ENCODE measurements at places on chromosomes 12 and 14.

DNA sequence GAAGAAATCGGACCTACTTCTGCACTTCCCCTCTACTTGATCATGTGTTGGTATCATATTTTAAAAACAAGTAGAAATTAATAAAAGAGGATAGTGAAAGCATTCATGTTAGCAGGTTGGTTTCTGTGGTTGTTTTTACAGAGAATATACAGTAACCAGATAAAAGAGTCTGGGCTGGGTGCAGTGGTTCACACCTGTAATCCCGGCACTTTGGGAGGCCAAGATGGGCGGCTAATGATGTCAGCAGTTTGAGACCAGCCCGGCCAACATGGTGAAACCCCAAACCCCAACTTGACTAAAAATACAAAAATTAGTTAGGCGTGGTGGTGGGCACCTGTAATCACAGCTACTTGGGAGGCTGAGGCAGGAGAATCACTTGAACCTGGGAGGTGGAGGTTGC, 55.9 kb downstream of the LRP6 start:
- DNase-seq, result no peak

DNA sequence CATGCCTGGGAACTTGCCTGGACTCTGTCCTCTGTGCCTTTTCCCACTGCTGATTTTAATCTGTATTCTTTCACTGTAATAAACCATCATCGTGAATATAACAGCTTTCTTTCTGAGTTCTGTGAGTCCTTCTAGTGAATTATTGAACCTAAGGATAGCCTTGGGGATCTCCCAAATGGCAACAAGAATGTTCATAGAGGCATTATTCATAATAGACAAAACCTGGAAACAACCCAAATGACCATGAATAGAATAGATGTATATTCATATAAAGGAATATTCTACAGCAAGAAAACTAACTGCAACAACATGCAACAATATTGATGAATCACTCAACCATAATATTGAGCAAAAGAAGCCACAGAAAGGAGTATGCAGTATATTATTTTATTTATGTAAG, 44.7 kb upstream of the CEP83 start:
- DNase-seq, result no peak

- DNase-seq, result no peak
Observed at GRCh38 chr12:80513211-80513610, 69.2 kb downstream of the PTPRQ start.

- DNase-seq, result no peak
Observed at GRCh38 chr14:90613453-90613852, 202.8 kb downstream of the TTC7B start.

DNA sequence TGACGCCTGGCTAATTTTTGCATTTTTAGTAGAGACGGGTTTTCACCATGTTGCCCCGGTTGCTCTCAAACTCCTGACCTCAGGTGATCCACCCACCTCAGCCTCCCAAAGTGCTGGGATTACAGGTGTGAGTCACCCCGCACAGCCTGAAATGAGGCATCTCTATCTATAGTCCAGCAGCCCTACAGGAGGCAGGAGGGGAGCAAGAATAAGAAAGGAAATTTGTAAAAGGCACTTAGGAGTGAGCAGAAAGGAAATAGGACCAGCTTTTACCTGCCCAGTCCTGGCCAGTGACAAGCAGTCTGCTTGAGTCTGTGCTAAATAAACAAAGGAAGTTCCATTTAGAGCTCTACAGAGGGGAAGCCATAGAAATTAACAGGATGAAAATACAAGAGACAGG, 15.0 kb upstream of the PSMA6 start:
- no peak for DNase-seq

Measured in erythroblast (primary cell).